ENCODE measurements at places on chromosomes 2 and 18.

DNA sequence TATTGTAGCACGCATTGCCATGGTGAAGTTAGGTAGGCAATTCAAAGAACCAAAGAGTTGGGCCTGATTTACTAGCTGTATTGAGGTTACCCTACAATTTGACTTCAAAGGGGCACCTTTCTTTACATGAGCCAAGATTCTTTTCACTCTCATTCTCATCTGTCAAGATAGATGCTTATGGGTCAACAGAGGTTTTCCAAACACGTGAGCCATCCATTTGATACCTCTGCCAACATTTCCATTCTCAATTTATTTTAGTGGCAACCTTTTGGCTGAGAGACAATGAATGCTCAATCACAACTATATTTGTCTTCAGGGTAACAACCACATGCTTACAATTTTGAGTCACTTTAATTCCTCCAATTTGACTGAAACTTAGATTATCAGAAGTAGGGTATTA lies 370.6 kb upstream of the CDH20 start:
- DNase-seq, result no peak

DNA sequence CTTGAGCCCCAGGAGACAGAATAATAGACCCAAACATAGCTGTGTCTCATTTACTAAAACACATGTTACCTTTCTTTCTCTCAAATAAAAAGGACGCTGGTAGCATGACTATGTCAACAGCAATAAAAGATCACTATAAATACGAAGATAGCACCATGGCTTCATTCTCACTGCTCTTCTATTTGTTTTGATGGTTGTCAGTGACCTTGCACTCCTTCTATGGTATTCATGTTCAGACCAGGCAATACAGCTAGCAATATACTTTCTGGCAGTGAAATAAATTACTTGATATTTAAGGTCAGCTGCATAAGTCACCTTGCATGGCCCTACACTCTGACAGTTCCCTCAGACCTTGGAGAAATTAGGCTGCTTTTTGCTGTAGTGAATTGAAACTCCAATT lies 263.2 kb upstream of the CDH7 start:
- no peak for DNase-seq

GRCh38 chr18:36179562-36180355 lies 7.5 kb upstream of the MOCOS start:
- peak; percentile 90 for DNase-seq

GRCh38 chr2:61658841-61659780 lies 121.0 kb upstream of the XPO1 start:
- no peak for DNase-seq

GRCh38 chr18:41073372-41073954 lies 881.6 kb upstream of the PIK3C3 start:
- DNase-seq, result no peak

GRCh38 chr2:234694244-234695013 lies 197.5 kb upstream of the ARL4C start:
- DNase-seq, result no peak

DNA sequence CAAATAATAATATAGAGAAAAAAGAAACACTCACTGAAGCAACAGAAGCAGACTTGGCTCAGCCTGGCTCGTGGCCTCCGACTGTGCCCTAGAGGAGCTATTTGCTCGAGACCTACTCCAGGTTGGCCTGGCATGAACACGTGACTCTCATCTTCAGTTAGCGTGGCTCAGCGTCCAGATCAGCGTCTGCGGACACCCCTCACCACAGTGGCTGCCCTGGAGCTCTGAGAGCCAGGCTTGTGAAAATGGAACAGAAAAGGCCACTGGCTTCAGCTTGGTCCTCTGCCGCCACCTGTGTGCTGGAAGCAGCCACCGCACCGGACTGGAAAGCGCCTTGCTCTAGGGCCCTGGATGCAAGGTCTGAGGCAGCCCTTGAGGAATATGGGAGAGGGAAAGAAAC lies 1184.0 kb upstream of the GYPC start:
- DNase-seq, result no peak

DNA sequence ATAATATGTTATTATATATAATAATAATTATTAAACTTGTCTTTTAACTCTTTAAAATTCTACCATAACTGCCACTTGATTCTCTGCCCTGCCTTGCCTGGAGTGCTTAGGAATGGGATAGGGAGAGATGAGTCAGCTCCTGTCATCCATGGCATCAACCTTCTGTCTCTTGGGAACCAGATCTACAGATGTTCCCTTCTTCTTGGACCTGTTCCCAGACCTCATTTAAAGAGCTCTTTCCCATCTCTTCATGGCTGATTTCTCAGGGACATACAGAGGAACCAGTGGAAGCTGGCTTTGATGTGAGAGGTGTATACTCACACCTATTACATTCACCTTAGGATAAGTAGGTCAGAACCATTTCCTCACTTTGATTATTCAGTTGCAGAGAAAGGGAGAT lies 155.3 kb upstream of the MYO3B start:
- no peak for DNase-seq

DNA sequence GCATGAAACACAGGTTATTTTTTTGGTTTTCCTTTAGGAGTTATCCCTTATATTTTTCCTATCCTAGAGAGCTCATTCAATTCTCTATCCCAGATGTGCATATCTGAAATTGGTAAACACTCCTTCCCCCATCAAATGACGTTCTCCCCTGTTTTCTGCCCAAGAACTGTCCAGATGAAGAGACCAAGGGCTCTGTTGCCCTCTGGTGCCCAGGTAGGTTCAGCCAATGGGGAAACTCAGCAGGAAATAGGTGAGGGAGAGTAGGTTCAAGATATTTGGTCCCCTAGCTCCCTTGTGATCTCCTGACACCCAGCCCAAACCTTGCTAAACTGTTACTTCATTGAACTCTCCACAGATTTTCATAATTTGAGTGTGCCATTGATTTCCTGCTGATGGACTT lies 14.1 kb upstream of the INO80C start:
- no peak for DNase-seq

- no peak for DNase-seq
Observed at GRCh38 chr2:31223026-31223425, 5.7 kb upstream of the CAPN14 start.

GRCh38 chr18:35680139-35680551 lies 98.6 kb downstream of the GALNT1 start:
- DNase-seq, result no peak

- DNase-seq, result no peak
Observed at GRCh38 chr2:101574622-101575021, 99.7 kb upstream of the RFX8 start.
